ENCODE measurements at places on chromosomes 1 and 21.

DNA sequence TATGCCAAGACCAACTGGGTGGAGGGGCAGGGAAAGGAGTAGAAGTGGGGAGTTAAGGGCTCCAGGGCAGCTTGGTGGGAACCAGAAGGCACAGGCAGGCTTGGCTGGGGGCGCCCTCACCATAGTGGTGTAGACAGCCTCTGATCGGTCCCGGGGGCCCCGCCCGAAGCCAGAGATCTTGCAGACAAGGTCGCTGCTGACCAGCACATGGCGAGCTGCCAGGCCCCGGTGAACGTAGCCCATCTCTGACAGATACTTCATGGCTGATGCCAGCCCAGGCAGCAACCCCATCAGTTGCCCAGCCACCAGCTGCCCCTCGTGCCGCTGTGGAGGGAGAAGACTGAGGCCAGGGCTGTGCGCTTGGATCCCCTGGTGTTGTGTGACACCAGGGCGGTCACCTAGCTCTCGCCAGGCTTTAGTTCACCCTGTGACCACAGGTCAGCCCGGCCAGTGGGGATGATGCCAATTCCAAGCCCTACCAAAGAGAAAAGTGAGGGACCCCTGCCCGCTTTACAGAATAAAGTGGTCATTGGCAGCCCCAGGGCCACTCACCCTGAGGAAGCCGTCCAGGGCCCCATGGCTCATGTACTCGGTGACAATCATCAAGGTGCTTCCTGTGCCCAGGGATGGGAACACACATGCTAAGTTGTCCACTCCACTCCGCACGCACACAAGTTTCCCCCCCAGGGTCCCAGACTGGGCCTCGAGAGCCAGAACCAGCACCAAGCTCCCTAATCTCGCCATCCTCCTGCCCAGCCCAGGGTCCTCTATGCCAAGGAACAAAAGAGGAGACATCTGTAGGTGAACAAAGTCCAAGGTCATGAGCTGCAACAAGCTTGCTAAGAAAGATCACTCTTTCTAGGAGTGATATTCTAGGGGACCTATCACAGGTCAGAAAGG, 28.2 kb downstream of the CDCA8 start:
- no peak for DNase-seq

DNA sequence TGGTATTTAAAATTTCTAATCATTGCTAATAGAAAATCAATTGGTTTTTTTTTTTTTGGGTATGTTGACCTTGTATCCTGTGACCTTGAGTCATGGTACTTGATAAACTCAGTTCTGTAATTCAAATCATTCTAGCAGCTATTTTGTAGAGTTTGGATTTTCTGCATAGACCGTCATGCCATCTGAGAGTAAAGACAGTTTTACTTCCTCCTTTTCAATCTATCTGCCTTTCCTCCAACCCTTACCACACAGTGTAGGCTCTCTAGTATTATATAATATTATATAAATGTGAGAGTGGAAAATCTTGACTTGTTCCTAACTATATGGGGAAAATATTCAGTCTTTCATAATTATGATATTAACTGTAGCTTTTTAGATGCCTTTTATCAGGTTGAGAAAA, 7.0 kb downstream of the TDRD5 start:
- no peak for DNase-seq

DNA sequence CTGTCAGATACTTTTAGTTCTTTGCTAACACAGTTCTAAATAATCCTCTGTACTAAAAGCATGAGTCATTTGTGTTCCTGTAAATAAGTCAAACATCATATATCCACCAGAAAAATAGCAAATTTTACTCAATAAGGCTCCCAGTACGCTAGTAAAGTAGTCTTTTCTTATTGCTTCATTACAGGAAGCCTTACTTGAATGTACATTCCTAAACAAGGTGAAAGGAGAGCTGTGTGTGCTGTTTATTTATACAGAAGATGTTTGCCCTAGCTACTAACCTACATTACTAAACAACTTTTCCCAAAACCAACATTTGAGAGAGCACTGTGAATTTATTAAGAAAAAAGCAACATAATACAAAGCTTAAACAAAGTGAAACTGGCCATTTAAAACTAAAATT, 52.0 kb downstream of the ZNHIT6 start:
- DNase-seq = no peak

- no peak for DNase-seq
Measured at GRCh38 chr1:77468949-77469710, 187.3 kb downstream of the AK5 start.

- no peak for DNase-seq
Measured at GRCh38 chr1:3336641-3337630, 117.5 kb upstream of the ARHGEF16 start.

GRCh38 chr1:59521456-59521855, 224.6 kb downstream of the FGGY start:
- DNase-seq = no peak

- no peak for DNase-seq
Measured at GRCh38 chr1:30052178-30052577, 671.2 kb downstream of the MATN1 start.

DNA sequence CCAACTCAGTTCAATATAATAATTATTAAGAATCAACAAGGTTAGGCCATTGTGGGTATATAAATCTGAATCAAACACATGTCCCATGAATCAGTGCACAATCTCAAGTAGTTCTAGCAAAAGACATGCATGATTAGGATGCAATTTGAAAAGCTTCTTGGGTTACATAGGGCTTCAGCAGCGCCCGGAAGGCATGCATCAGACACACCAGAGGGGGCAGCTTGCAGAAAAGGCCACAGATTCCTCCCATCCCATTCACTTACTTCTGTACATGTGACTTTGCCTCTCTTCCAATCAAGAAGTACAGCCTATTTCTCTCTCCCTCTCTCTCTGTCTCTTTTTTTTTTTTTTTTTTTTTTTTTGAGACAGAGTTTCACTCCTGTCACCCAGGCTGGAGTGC, 91.8 kb downstream of the KCNN3 start:
- DNase-seq = no peak

DNA sequence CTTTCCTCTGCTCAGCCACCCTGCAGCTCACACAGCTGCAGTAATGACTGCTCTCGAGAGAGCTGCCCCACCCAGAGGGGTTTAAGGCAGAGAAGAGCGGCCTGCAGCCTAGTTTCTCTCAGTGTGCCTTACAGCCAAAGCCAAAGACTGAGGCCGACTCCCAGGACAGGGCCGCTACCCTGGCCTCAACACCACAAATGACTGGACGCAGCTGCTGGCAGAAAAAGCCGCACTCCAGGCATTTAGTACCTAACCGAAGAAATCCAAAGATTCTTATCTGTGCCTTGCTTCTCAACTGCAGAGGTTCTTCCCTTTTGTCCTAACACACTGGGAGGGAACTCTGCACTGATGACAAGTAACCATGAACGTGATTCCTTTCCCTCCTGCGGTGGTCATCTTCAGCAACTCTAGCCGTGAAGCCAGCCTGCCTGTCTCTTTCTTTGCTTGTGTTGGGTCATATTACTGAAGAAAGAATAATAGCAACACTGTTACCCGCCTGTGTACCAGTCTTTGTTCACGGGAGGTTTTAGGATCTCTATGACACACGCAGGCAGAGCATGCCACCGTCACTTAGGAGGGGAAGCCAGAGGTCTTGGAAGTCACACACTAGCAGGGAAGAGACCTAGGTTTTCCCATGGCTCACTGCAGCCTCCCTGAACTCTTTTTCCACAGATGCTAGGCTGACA, 202.7 kb downstream of the RHOU start:
- no peak for DNase-seq

- no peak for DNase-seq
Measured at GRCh38 chr1:243791586-243792267, 58.3 kb downstream of the AKT3 start.

DNA sequence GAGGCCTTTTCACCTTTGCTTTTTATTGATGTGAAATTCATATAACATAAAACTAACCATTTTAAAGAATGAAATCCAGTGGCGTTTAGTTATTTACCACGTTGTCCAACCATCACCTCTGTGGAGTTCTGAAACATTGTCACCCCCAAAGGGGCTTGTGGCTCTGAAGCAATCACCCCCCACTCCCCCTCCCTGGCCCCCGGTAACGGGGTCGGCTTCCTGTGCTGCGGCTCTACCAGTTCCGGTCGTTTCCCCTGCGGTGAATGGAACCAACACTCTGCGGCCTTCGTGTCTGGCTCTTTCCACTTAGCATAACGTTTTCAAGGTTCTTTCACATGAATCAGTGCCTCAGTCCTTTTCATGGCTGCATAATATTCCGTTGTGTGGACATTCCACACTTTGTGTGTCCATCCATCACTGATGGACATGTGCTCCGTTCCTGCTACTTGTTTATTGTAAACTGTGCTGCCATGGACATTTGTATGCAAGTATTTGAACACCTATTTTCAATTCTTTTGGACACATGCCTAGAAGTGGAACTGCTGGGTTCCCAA, 1.8 kb upstream of the ISG15 start:
- no peak for DNase-seq

GRCh38 chr1:117981455-117982192, 52.1 kb downstream of the WDR3 start:
- DNase-seq = no peak

GRCh38 chr1:16348414-16349182, 3.7 kb downstream of the FBXO42 start:
- no peak for DNase-seq

DNA sequence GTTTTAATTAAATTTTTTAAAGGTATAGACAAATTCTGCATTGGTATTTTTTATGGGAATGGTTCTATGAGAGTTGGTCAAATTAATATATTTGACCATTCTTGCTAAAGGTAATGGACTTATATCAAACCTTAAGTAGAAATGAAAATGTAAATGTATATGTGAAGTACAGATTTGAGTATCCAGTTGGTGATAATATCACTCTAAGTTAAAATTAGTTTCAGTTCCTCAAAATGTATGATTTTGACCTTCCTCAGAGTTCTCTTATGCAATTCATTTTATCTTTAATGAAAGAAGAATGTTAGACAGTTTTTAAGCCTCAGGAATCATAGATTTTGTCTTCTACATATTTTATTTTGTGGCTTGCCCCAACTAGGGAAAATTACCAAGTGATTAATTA, 1291.5 kb upstream of the B3GALT2 start:
- DNase-seq = no peak

GRCh38 chr1:211741788-211742187, 66.4 kb upstream of the NEK2 start:
- no peak for DNase-seq

DNA sequence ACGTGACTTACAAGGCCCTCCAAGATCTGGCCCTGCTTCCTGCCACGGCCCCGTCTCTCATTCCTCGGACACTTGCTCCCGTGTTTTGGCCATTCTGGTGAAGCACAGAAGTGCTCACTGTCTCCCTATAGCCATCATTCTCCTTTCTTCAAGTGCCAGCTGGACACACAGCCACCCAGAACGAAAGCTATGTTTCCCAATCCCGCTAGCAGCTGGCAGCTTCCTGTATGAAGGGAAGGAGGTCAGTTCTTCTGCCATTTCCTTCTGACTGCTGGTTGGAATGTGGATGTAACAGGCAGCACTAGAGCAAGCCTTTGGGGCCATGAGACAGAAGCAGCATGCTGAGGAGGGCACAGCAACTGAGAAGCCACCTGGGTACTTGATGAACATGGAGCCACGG, 82.8 kb downstream of the TGFBR3 start:
- DNase-seq = no peak

GRCh38 chr1:193313354-193314140, 127.1 kb upstream of the B3GALT2 start:
- no peak for DNase-seq

- no peak for DNase-seq
Measured at GRCh38 chr1:151013518-151013917, 5.3 kb downstream of the PRUNE1 start.

GRCh38 chr21:42535602-42536171, 22.0 kb downstream of the SLC37A1 start:
- no peak for DNase-seq

DNA sequence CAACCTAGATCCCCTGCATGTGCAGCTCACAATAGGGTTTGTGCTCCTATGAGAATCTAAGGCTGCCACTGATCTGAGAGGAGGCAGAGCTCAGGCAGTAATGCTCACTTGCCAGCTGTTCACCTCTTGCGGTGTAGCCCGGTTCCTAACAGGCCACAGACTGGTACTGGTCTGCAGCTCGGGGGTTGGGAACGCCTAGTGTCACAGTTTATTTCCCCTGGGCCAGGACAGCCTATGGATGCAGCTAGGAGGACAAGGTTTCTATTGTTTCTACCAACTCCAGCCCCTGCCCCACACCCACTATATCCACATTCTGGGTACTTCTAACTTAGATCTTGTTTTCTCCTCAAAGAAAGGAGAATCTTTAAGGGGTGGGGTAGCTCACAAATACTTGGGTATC, 58.7 kb upstream of the PRRC2C start:
- DNase-seq = no peak

DNA sequence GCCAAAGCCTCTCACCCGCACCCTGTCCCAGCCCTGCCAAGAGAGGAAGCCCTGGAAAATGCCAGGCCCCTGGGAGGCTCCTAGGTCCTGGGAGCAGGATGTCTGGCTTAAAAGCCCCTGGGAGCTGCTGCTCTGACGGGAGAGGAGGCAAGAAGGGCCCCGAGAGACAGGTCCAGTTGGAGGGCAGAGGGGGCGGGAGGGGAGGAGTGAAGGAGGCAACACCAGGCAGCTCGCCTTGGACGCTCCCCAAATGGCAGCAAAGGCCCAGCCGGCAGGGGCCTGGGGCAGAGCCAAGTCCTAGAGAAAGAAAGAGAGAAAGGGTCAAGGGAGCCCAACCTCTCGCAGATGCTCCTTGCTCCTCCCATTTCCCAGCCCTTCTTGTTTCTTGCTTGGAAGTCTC, 6.8 kb downstream of the ETV3L start:
- DNase-seq = no peak

DNA sequence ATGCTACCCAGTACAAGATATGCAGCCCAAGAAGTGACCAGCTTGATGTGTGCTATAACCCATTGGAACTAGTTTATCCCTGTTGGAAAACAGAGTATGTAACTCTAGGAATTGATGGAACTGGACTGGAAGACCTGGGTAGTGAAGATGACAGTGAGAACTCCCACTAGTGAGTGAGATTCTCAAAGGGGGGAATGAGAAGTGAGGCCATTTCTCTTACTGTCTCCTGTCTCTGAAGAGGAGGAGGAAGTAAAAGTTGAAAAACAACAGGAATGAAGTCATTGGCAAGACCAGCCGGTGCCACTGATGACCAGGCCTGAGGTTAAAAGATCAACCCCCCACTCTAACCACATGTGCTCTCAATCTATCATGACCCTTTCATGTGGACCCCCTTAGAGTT, 20.9 kb downstream of the PLA2G2F start:
- no peak for DNase-seq

DNA sequence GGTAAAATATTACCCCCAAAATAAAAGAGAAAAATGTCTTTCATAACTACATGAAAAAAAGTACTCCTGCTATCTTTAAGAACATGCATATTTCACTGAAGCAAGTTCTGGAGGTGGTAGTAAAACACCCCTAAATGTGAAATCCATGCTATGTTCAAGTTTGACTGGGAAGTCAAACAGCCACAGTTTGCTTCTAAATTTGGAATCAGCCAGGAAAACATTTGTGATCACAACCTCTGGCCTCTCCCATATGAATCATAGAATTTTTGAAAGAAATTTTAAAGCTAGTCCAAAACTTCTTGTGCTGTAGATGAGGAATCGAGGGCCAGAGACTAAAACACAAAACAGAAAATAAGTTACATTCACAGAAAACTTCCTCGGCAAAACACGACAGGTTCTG, 6.6 kb downstream of the SORT1 start:
- no peak for DNase-seq

- no peak for DNase-seq
Measured at GRCh38 chr1:225468270-225469020, 40.6 kb upstream of the LBR start.

GRCh38 chr1:50605186-50605875, 182.1 kb upstream of the DMRTA2 start:
- peak; percentile 40 for DNase-seq

Data from HFF-Myc (cell line).